ENCODE measurements at places on chromosomes 5 and 9. TPM values are rescaled to one million over a fixed set of nuclear protein-coding genes. Genes with fewer than 3 reads are reported as not detected.

ADAMTS16 gene
- polyA plus RNA-seq: 80.2 TPM

PMPCA gene
- 60.2 TPM for polyA plus RNA-seq

MEIKIN gene
- not detected for polyA plus RNA-seq

C9orf153 gene
- polyA plus RNA-seq: 0.10 TPM

SVEP1 gene
- polyA plus RNA-seq: 6.6 TPM

UGT3A2 gene
- polyA plus RNA-seq: 12.0 TPM

DND1 gene
- 0.58 TPM for polyA plus RNA-seq

All from renal pelvis (tissue), 12 donors.